Endothelial cell of coronary artery (primary cell): ENCODE measurements at places on chromosomes 4 and X. TPM values are rescaled to one million over a fixed set of nuclear protein-coding genes. Genes with fewer than 3 reads are reported as not detected.

Gene DSPP
- total RNA-seq: not detected in 2 replicates

Gene ARHGAP36
- total RNA-seq: 0.09 TPM in 1 of 2 replicates, not detected in the other

Gene GAGE12F
- total RNA-seq: not detected in 2 replicates

Gene SLC49A3
- total RNA-seq: 1.7 and 3.3 TPM in 2 replicates

Gene PARM1
- under 0.01 and 0.47 TPM in 2 replicates for total RNA-seq

Gene ADH7
- total RNA-seq: not detected in 2 replicates

Gene AMOT
- 1.7 and 2.4 TPM in 2 replicates for total RNA-seq

Gene RHOXF2B
- total RNA-seq: not detected in 2 replicates

Gene MAPK10
- 0.09 TPM in 1 of 2 replicates, not detected in the other for total RNA-seq

Gene ZAR1
- total RNA-seq: not detected in 2 replicates
